GM23338 (cell line): ENCODE measurements at places on chromosomes 6 and 20.
A peak's percentile ranks its signal among the peaks of the same experiment; 100 is the strongest.

DNA sequence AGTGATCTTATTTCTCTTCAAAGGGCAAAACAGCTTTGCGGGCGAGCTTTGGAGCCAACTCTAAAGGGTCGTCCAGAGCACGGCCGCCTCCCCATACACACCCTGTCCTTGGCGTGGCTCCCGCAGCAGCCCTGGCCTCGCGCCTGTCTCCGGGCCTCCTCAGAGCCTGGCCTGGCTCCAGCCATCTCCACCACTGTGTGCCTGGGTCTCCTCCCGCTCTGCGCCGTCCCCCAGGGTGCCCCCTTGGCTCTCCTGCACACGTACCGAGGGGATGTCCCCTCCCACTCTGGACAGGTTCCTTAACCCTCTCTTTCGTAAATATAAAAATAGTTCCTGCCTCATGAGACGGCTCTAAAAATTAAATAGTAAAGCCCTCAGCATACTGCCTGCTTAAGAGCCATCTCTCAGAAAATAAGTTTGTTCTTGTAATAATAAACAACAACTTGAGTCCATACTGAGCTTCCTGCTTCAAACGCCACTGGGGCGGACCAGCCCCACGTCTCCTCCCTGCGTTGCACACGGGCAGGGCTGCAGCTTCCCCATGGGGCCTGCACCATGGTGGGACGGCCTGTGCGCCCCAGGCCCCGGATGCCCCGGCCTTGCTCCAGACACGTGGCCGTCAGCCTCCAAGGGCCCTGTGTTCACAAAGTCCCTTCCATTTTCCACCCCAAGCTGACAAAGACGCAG lies 226.2 kb downstream of the TTLL2 start:
- no peak for DNase-seq

- DNase-seq: no peak
These were observed 27.8 kb downstream of the SERPINB6 start for GRCh38 chr6:2943564-2943955.

DNA sequence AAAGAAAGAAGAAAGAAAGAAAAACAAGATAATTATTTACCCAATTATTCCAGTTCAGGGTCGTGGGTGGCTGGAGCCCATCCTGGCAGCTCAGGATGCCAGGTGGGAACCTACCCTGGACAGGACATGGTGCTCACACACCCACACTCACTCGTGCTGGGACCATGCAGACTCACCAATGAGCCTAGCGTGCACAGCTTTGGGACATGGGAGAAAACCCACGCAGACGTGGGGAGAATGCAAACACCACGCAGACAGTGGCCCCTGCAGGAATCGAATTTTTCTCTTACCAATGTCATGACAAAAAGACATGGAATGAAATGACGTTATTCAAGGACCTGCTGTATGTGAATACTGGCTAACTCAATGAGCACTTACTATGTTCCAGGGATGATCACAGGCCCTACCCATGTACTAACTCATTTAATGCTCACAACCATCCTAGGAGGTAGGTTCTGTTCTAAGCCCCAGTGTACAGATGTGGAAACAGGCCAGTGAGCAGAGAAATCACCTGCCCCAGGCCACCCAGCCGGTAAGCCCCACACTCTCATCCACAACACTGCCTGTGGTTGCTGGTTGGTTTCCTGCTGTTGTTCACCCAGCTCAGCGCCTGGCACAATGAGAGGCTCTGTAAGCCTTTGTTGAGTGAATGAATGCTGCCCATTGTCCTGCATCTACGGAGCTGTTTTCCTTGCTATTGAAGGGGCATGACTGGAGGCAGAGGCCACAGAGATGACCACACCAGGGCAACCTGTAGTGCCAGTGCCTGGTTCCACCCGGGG lies 6.8 kb upstream of the PI16 start:
- no peak for DNase-seq

- no peak for DNase-seq
These were observed 4.1 kb upstream of the AIF1 start for GRCh38 chr6:31610968-31611367.

DNA sequence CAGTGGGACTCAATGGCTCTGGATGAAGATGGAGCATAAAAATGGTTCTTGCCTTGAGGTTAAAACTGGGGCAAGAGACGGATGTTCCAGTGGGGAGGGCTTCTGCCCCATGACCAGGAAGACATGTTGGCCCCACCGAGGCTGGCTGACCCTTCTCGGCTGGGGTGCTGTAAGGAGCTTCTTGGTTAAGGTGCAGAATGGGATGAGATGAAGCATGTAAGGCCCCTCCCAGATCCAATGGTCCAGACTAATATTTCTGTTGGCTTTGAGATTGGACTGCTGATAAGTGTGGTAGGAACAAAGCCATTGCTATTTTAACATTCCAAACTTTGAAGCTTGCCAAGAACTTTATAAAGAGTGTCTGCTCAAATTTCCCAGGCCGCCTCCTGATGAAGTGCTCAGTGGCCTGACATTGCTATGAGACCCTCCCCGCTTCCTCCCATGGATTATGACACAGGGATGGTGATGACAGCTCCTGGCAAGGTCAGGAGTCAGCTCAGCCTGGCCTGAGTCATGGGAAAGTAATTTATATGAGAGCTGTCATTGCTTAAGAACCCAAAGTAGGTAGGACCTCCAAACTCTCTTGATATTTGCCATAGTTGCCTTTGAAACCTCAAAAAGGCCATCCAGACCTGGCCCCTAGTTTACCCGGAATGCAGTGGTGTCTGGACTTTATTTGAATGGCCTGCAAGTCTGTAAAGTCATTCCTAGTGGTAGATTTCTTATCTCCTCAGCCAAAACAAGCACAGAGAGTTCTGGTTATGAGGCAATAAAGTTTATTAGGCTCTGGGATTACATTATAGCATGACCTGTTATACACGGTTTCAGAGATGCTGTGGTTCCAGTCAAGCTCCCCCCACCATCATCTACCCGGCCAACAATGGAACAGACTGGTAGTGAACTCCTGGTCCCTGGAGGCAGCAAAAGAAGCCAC lies 55.2 kb downstream of the TGM2 start:
- DNase-seq: no peak

- DNase-seq: peak; percentile 19
These were observed 657.5 kb downstream of the RFPL4B start for GRCh38 chr6:113004470-113005270.
